Colonic mucosa (tissue), 4 donors: ENCODE measurements at places on chromosomes 16 and 17. TPM values are rescaled to one million over a fixed set of nuclear protein-coding genes. Genes with fewer than 3 reads are reported as not detected.

The FOXC2 gene
- total RNA-seq = 0.22 TPM

The SYCE1L gene
- 6.9 TPM for total RNA-seq

The HEATR9 gene
- total RNA-seq = not detected

The PDPR gene
- total RNA-seq = 13.7 TPM

The STX8 gene
- total RNA-seq = 57.2 TPM

The COG4 gene
- total RNA-seq = 84.7 TPM

The HAGHL gene
- total RNA-seq = 2.6 TPM

The CPHXL2 gene
- total RNA-seq = not detected

The ACADVL gene
- total RNA-seq = 606 TPM

The TAT gene
- 0.64 TPM for total RNA-seq

The AXIN1 gene
- total RNA-seq = 34.3 TPM

The SRL gene
- 0.49 TPM for total RNA-seq

The MYCBPAP gene
- total RNA-seq = 0.56 TPM

The SCARF1 gene
- 6.3 TPM for total RNA-seq

The SLC22A31 gene
- 1.3 TPM for total RNA-seq

The CAMTA2 gene
- 39.8 TPM for total RNA-seq

The IRX3 gene
- total RNA-seq = not detected

The KRTAP4-4 gene
- total RNA-seq = not detected
